Activated CD4-positive, alpha-beta T cell treated with anti-CD3 and anti-CD28 coated beads, Interleukin-2, amount 10 ng/mL, durations not matched to agents 24 days and 14 days (primary cell): ENCODE measurements at places on chromosomes 1 and 21.

- DNase-seq, result no peak
Observed at GRCh38 chr1:222339376-222339947, 208.4 kb downstream of the HHIPL2 start.

DNA sequence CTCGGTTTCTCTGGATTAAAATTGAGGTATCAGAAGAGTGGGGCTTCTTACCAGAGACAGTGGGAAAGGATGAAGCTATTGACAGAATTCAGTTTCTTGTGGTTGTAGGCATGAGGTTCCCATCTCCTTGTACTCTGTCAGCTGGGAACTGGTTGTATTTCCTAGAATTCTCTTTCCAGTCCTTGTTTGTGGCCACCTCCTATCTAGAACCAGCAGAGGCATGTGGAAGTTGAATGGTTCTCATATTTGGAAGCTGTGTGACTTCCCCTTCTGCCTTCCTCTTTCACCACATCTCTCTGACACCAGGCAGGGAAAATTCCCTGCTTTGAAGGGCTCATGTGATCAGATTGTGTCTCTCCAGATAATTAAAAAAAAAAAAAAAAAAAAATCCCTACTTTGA is 457.7 kb upstream of the ADAMTS5 start:
- DNase-seq, result no peak

DNA sequence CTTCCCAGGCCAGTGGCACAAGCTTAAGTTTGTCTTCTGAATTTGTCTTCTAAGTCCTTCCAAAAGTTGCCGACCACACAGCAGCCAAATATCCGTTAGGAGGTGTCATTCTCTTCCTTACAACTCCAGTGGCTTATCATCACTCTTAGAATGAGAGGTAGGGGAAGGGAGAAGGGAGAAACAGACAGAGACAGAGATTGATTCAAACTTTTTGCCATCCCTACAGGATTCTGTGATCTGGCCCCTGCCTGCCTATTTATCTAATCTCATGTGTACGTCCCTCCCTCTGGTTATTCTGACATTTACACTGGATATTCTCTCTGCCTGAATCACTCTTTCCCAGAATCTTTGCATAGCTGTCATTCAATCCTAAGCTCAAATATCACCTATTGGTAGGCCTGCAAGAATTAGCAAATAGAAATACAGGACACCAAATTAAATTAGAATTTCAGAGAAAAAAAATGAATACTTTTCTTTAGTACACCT is 488 bp upstream of the GNL2 start:
- no peak for DNase-seq

GRCh38 chr21:30986965-30987364 is 51.3 kb downstream of the KRTAP19-8 start:
- no peak for DNase-seq

DNA sequence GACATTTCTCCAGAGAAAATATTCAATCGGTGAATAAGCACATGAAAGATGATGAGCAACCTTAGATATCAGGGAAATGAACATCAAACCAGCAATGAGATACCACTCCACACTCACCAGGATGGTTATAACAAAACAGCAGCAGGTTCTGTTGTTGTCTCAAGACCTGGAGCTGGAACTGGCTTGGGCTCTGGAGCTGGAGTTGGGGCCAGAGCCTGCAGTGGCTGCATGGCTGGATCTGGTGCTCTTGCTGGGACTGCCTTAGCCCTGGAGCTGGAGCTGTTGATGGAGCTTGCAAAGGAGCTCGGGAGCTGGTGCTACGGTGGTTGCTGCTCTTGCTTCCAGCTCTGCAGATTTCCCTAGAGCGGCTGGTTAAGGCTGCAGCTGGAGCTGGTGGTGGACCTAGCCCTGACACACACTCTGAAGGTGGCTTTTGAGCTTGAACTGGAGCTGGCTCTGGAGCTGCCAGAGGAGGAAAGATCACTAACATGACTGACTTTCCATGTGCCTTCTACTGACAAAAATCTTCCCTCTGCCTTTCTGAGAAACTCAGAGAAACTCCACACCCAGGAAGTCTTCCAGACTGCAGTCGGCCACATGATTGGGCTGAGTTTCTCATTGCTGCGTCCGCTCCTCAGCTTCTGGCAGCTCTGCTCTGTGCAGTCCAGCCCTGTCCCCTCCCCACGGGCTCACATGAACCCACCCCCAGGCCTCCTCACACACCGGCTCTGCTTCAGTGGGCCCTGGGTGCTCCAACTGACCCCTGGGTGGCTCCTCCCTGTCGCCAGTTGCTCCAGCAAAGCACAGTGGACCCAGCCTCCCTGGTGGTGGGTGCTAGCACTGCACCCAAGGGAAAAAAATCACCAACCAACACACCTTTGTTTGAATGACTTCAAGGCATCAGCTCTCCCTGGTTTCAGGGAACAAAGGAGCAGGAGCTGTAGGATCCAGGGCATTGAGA is 139.1 kb upstream of the FMN2 start:
- peak; percentile 56 for DNase-seq

DNA sequence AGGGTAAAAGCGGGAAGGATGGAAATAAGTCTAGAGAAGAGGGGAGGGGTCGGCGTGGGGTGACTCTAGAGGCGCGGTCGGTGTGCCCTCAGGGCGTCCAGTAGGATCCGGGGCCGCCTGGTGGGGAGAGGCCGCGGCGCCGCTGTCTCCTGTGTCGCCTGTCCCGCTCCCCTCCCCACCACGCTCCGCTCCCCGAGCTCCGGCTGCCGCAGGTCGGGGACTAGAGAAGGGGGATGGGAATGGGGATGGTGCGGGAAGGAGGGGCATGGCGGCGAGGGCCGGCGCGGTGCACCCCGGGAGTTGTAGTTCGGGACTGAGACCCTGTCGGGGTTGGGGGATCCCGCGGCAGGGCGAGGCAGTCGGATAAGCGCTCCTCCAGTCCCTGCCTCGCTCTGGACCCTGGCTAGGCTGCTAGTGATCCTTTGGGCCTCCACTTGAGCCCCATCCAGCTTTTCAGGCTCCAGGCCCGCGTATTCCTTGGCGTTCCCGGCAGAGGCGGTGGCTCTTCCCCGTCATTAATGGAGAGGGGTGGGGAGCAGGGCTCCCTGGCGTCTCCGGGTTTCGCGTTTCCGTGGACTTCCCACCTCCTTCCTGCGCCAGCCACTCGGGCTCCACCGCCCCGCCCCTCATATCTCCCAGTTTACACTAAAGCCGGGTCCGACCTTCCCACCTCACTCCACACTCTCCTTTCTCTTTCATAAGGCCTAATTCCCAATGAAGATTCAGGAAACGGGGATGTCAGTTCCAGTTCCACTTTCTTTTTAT is at the start of gene ENTREP3:
Gene ENTREP3, minus strand, starts transcription at position 241 of the 765 bp plus-strand sequence. CDS start 606 bp downstream, outside the sequence.
- peak; percentile 94 for DNase-seq

DNA sequence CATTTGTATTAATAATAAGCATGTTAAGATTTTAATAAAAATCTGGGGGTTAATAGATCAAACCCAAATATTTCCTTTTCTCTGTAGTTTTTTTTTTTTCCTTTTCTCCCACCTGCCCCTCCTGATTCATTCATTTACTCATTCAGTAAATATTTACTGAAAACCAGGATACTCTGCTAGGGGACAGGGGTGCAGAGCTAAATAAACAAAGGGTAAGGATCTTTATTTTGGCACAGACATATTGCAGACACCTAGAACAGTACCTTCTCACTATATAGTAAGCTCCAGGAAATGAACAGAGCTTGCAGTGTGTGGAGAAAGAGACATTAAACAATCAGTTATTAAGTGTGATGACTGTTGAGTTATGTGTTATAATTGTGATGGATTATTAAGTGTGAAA is 60.9 kb downstream of the AK5 start:
- no peak for DNase-seq

DNA sequence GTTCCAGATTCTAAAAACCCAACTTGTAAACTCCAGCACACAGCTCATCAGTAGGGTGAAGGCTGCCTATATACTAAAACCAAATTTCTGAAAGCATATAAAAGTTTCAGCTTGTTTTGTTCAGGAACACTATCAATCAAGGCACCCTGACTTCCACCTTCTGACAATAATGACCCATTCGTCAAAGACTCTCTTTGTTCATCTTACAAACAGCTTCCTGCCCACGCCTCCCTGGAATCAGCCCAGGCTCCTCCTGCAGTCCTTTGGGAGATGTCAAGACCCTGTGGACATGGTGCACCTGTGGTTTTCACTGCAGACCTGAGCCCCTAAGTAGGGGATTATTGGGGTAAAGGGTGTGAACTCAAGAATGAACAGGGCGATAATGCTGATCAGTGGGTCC is 178.9 kb upstream of the CAMK1G start:
- no peak for DNase-seq

- no peak for DNase-seq
Observed at GRCh38 chr1:71270394-71270915, 189.6 kb upstream of the ZRANB2 start.

- DNase-seq, result no peak
Observed at GRCh38 chr1:212070720-212071302, 35.3 kb downstream of the DTL start.

DNA sequence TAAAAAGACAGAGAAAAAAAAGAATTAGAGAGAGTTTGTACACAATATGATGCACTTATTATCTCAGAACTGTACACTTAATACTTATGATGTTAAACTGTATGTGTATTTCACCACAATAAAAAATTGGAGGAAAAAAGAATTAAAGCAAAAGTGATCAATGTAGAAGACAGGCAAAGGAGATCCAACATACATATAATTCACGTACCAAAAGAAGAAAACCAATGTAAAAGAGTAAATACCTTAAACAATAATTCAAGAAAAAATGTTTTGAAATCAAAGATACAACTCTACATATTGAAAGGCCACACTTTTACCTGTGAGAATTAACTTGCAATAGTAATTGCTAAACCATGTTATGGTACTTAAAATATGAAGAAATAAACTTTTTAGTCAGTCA is 9.8 kb upstream of the PGLYRP3 start:
- DNase-seq, result no peak

- no peak for DNase-seq
Observed at GRCh38 chr21:43754948-43755781, 20.9 kb downstream of the CSTB start.

- DNase-seq, result no peak
Observed at GRCh38 chr1:235783148-235783776, 83.4 kb downstream of the LYST start.

GRCh38 chr21:36087362-36088138 is 17.7 kb downstream of the CBR1 start:
- no peak for DNase-seq

- no peak for DNase-seq
Observed at GRCh38 chr1:164559342-164560051, 513 bp downstream of the PBX1 start.

DNA sequence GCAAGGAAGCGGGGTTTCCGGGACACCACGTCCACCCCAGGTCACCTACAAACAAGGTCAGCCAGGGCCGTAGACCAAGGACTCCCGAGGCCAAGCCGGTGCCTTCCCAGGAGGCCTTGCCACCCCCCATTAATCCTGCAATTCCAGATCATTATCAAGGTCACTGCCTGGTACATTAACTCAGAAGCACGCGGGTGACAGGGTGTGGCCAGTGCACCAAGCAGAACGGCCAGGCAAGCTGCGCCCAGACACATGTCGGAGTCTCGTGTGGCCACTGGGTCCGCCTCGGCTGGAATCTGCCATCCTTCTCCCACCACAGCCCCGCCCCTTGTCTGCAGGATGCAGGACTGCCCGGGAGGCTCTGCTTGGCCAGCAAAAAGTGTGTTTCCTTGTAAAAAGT is 144.7 kb downstream of the PRDM16 start:
- DNase-seq, result no peak

- no peak for DNase-seq
Observed at GRCh38 chr1:163307479-163308171, 14.1 kb upstream of the NUF2 start.

- no peak for DNase-seq
Observed at GRCh38 chr21:42253466-42253865, 34.5 kb downstream of the ABCG1 start.

DNA sequence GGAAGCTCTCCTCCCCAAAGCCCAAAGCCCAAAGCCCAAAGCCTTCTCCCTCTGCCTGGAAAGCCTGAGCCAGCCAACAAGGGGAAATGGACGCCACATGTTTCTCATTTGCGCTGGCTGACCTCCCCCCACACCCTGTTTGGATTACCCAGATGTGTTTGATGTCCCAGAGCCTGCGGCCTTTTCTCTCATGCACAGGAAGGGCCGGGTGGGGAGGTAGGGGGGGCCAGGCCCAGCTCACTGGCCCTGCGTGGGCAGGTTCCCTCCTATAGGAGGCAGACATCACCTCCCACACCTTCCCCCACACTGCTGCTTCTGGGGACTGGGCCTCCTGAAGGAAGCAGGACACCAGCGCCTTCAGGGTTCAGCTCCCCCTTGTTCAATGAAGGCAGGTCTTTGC is 116.3 kb downstream of the NAV1 start:
- DNase-seq, result no peak

DNA sequence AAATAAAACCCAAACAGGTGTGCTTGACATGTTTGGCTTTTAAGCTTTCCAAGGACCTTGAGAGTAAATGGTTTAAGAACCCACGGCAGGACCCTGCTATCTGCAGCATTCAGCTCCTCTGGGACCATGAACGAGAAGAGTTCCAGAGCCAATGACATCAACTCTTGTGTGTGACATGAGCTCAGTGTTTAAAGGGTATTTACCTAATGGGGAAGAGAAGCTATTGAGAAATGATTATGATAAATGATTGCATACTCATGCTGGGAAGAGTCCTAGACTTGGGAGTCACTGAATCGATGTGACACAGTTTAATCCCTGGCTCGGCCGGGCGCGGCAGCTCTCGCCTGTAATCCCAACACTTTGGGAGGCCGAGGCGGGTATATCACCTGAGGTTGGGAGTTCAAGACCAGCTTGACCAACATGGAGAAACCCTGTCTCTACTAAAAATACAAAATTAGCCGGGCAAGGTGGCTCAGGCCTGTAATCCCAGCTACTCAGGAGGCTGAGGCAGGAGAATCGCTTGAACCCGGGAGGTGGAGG is 55.4 kb downstream of the KANK4 start:
- DNase-seq, result no peak

- DNase-seq, result no peak
Observed at GRCh38 chr1:230759369-230760065, 12.3 kb downstream of the CAPN9 start.

- peak; percentile 83 for DNase-seq
Observed at GRCh38 chr21:46550116-46550941, 54.6 kb downstream of the S100B start.

DNA sequence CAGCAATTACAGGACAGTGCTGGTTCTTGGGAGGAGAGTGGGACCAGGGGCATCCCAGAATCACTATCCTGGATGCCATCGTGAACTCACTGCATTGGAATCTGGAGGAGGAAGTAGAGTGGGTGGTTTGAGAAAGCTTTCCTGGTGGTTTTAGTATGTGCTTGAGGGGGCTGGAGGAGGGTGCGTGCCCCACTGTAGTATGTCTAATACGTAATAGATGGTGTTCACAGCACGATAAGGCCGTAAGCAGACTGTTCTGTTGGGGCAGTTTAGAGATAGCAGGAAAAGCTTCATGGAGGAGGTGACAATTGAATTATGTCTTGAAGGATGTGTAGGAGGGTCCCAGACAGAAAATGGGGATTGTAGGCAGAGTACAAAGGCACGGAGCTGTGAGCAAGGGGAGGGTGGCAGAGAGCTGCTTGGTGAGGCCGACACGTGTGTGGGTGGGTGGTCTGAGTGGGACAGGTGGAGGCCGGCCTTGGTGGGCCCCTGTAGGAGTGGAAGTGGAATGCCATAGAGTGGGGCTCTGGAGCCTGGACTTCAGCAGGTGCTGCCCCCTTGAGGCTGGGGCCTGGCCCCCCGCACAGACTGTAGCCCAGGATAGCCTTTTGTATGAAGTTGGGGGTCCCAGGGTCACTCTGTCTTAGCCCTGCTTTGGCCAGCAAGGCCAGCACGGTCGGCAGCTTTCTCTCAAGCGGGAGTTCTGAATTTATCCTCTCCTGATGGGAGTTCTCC is 37.0 kb downstream of the IL6R start:
- DNase-seq, result no peak
